Glutamatergic neuron (in vitro differentiated cells): ENCODE measurements at places on chromosomes 6 and 20. TPM values are rescaled to one million over a fixed set of nuclear protein-coding genes. Genes with fewer than 3 reads are reported as not detected.

DNA sequence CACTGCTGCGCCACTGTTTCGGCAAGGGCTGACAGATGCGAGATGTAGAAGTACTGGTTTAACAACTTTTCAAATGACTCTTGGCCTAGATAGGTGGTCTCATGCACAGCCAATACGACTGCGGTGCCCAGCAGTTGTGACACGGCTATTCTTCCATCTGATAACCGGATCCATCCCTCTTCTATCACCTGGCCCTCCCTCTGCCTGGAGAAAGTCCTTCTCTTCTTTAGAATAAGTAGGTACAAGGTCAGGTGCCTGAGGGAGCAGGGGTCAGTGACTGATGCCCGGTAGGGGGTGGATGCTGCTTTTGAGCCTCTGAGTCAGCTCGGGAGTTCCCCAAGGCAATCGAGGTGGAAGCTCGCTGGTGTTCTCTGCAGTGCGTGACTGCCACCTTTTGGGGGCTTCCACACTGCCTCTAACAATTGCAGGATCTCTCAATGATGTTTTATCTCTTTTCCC lies 166.8 kb upstream of the GRIK2 start:
- H3K27ac ChIP-seq, result no peak overlapping the region
- no peaks in the 10 kb centered on the region for H3K36me3 ChIP-seq
- H3K4me3 ChIP-seq, result no peak overlapping the region
- peaks cover 5% of the 10 kb centered on the region for H3K4me1 ChIP-seq
- peak; percentile 68 for DNase-seq

DNA sequence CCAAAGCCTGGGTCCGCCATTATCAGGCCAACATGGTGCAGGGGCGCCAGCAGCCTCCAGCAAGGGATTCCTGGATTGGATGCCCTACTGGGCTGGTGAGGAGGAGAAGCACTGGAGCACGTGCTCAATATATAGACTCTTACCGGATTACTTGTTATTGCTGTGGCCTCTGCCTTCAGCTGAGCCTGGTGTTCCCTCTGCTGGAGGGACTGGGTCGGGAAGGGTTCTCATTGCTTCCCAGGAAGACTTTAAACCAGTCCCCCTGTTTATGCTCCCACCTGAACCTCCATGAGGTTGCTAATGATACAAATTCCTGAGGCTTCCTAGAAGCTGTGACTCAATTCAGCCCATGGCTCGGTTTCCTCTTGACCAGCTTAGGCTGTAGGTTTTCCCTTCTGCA lies 186.7 kb upstream of the ARID1B start:
- H3K27ac ChIP-seq, result no peak overlapping the region
- no peaks in the 10 kb centered on the region for H3K36me3 ChIP-seq
- DNase-seq, result no peak

GRCh38 chr6:42197555-42198362 lies 3.0 kb upstream of the GUCA1B start:
- H3K27me3 ChIP-seq, result peaks cover 3% of the 10 kb centered on the region
- H3K27ac ChIP-seq, result no peak overlapping the region
- no peaks in the 10 kb centered on the region for H3K4me1 ChIP-seq
- no peak overlapping the region for H3K4me3 ChIP-seq
- peaks cover 5% of the 10 kb centered on the region for H3K36me3 ChIP-seq

- H3K27ac ChIP-seq, result no peak overlapping the region
- peaks cover 6% of the 10 kb centered on the region for H3K36me3 ChIP-seq
- no peak for DNase-seq
- H3K27me3 ChIP-seq, result peaks cover 2% of the 10 kb centered on the region
- no peak overlapping the region for H3K4me3 ChIP-seq
Observed at GRCh38 chr6:107542192-107542668, 52.3 kb downstream of the SOBP start.

Gene FABP7
- 3.3 TPM for total RNA-seq

DNA sequence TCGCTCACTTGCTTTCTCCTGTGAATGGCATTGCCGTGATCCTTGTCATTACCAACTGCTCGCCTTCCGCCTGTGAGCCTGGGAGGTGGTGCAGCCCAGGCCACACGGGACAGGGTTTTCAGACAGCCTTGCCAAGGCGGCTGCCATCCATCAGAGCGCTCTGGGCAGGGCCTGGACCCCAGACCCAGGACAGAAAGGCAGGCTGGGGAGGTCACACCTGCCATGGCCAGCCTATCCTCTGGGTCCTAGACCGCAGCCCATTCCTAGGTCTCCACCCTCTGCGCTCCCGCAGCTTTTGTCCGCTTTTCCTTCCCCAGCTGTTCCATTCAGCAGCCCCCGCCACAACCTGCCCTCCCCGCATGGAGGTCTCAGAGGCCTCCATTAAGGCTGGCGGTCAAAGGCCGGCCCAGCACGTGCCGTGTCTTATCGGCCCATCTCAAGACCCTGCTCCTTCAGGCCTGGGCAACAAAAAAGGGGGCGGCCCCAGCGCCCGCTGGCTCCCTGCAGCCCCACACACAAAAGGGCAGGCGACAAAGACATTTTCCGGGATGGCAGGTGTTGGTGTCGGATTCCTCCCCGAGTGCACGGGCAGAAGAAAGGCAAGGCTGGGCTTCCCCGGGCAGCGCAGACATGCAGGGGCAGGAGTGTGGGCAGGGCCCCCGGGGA lies 28.1 kb downstream of the INSM1 start:
- H3K36me3 ChIP-seq, result no peaks in the 10 kb centered on the region
- H3K27ac ChIP-seq, result no peak overlapping the region
- DNase-seq, result no peak
- H3K27me3 ChIP-seq, result peaks cover 9% of the 10 kb centered on the region
- H3K4me1 ChIP-seq, result peaks cover 37% of the 10 kb centered on the region

DNA sequence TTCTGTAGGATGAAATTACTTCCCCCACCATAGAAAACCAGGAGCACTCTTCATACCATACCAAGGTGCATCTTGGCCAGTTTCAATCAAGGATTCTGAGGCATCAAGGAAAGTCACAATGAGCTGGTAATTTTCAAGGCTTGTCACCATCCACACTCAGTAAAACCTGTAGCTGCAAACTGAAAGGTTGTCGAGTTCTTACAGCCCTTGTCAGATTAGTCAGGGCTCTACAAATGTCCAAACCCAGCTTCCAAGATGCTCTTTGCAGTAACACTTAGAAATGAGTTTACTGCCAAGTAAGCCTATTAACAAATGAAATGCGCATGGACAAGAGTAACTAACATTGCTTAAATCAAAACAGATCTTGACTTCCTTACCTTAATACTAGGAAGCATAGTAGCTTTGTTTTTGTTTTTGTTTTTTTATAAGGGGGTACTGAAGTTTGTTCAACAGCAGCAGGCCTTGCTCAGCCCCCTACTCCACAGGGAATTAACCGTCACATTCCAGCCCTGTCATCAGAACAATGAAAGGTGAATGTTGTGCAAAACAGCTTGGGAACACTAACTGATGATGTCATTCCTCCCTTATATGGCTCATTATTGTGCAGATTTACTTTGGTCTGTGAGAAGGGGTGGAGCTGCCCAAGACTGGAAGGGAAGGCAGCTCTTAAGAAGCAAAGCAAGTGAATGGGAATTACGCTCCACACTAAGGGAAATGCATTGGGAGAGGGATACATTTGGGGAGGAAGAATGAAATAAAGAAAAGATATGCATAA lies 49.9 kb upstream of the TMEM30A start:
- H3K4me1 ChIP-seq, result peaks cover 9% of the 10 kb centered on the region
- H3K4me3 ChIP-seq, result peak overlapping the region; percentile 72
- DNase-seq, result no peak
- H3K27me3 ChIP-seq, result no peaks in the 10 kb centered on the region

Gene DEFB132
- not detected for total RNA-seq

DNA sequence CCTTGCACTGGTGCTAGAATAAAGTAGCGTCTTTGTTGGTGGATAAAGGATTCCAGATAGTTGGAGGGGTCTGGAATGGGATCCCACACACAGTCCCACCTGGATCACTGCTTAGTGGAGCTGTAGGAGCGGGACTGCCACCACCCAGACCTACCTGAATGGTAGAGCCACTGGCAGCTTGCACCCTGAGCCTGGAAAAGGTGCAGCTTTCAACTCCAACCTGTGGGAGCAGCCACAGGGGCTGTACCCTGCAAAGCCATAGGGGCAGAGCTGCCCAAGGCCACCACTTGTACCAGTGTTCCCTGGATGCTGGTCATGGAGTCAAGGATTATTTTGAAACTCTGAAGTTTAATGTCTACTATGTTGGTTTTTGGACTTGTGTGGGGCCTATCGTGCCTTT lies 26.9 kb downstream of the VTA1 start:
- H3K27ac ChIP-seq, result no peak overlapping the region
- DNase-seq, result no peak
- H3K36me3 ChIP-seq, result no peaks in the 10 kb centered on the region
- no peak overlapping the region for H3K4me3 ChIP-seq
- no peaks in the 10 kb centered on the region for H3K4me1 ChIP-seq
- H3K27me3 ChIP-seq, result no peaks in the 10 kb centered on the region

DNA sequence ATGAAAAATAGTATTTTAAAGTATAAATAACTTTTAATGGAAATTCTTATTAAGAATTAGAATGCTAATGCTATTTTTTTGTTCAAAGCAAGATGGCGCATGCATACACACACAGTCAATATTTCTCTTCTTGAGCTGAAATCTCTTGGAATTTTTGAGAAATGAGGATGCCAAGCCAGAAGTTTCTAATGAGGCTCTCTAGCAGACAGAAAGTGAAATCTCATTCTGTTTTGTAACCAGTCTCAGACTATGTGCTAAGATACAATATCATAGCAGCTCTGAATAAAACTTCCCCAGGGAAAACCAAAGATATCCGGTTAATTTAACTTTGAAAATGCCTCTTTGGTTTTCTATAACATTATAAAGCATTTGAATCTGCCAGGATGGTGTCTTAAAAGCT lies 97.2 kb upstream of the HDAC2 start:
- no peak for DNase-seq
- no peaks in the 10 kb centered on the region for H3K36me3 ChIP-seq
- no peak overlapping the region for H3K4me3 ChIP-seq
- H3K4me1 ChIP-seq, result no peaks in the 10 kb centered on the region

DNA sequence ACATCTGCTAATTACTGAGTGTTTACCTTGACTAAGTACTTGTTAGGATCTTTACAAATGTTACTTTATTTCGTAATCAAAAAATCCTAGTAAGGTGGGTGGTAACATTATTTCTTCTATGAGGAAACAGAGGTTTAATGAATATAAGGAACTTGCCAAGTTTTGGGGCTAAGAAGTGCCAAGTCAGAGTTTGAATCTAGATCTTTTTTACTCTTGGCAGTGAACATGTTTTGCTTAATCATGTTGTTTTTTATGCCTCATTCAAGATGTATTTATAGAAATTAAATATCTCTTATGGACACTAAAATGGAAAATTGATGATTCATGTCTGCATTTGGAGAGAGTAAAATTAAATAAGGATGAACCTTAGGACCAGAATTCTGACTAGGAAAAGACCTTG lies 393.7 kb downstream of the UTRN start:
- H3K27ac ChIP-seq, result no peak overlapping the region
- H3K4me1 ChIP-seq, result no peaks in the 10 kb centered on the region
- no peak overlapping the region for H3K4me3 ChIP-seq

DNA sequence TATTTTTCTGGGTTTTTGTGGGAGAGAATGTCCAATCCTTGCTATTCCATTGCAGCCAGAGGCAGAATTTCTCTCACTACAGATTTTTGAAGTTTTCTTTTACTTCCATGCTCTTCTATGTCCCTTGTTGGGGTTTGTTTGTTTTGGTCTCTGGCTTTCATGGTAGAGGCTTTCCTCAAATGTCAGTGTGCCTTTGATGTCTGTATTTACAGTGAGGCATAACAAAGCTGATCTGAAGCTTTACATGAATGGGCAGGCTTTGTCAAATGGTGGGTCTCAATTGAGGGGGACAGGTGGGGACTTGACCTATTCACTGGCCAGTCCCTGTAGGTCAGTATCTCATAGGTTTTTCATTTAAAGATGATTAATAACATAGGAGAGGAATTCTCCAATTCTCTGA lies 8.6 kb upstream of the CARMIL1 start:
- H3K36me3 ChIP-seq, result no peaks in the 10 kb centered on the region
- H3K27me3 ChIP-seq, result no peaks in the 10 kb centered on the region
- DNase-seq, result no peak
- H3K4me1 ChIP-seq, result no peaks in the 10 kb centered on the region
- no peak overlapping the region for H3K4me3 ChIP-seq

Gene PACRG
- total RNA-seq, result not detected

- H3K4me3 ChIP-seq, result no peak overlapping the region
- no peaks in the 10 kb centered on the region for H3K4me1 ChIP-seq
- no peak for DNase-seq
- H3K36me3 ChIP-seq, result no peaks in the 10 kb centered on the region
- H3K27me3 ChIP-seq, result no peaks in the 10 kb centered on the region
- H3K27ac ChIP-seq, result no peak overlapping the region
Observed at GRCh38 chr6:25971187-25971821, 8.7 kb downstream of the TRIM38 start.

- no peak overlapping the region for H3K27ac ChIP-seq
- H3K27me3 ChIP-seq, result peaks cover 2% of the 10 kb centered on the region
- H3K4me1 ChIP-seq, result peaks cover 17% of the 10 kb centered on the region
- H3K4me3 ChIP-seq, result peak overlapping the region; percentile 20
- DNase-seq, result no peak
Observed at GRCh38 chr20:62651285-62652021, 9.2 kb downstream of the SLCO4A1 start.

GRCh38 chr6:93789532-93789931 lies 370.2 kb upstream of the EPHA7 start:
- no peak overlapping the region for H3K27ac ChIP-seq
- DNase-seq, result no peak
- H3K4me1 ChIP-seq, result peaks cover 16% of the 10 kb centered on the region
- no peaks in the 10 kb centered on the region for H3K27me3 ChIP-seq

Gene PSMG4
- total RNA-seq, result 37.2 TPM

DNA sequence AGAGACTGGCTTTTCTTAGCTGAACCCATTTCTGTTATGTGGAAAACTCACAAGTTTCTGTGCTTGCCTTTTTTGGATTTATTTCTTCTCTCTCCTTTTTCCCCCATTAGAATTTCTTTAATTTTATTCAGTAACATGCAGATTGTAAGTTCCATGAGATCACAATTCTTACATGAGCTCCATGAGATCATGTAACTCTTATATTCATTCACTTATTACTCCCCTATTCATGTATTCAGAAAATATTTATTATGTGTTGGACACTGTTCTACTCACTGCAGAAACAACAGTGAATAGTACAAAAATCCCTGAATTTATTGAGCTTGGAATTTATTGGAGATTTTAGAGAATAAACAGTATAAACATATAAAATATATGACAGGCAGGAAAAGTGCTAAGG lies 105.8 kb downstream of the INSM1 start:
- peaks cover 4% of the 10 kb centered on the region for H3K27me3 ChIP-seq
- peak overlapping the region; percentile 33 for H3K27ac ChIP-seq
- peaks cover 48% of the 10 kb centered on the region for H3K4me1 ChIP-seq
- H3K4me3 ChIP-seq, result peak overlapping the region; percentile 13
